ENCODE measurements at places on chromosomes 13 and 19.

DNA sequence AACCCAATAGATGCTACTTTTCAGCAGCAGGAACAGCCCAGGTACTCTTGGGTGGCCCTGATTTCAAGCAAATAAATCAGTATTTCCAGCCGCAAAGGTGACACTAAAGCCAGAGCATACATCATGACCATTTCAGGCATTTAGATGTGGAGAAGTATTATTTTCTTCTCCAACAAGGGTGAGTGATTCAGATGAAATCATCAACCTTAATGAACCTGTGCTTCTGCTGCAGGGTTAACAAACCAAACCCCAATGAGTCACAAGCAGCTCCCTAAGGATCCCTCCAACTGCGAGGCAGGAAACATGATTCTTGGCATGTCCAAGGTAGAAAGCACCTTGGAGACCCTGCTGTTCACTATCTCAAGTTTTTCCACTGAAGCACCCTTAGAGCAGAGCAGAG is 32.7 kb downstream of the MBNL2 start:
- no peak for DNase-seq

DNA sequence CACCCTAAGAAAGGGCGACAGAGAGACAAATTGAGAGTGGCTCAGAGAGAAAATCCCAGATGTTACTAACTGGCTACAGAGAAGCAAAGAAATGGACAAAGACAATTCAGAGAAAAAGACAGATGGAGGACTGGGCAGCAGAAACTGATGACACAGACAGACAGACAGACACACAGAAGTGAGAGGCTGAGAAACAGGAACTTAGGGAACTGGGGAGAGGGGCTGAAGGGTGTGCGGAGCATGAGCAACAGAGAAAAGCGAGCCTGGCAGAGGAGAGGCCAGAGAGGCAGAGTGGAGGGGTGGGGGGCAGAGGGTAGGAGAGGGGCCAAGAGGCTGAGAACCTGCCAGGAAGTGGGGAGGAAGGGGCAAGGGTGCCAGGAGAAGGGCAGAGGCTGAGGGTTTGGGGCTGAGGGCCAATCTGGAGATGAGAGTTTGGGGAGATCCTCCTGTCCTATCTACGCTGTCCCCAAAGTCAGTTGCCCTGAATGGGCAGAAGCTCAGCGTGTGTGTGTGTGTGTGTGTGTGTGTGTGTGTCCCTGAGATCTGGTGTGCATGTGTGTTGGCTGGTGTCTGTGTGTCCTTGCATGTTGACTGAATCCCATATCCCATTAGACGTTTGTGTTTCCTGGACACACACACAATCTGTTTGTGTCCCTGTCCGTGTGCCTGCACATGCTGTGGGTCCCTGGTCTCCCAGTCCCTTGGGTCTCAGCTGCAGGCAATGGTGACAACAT is 5.6 kb upstream of the ERFL start:
- DNase-seq, result no peak

GRCh38 chr19:54173359-54173699 is 369 bp upstream of the TMC4 start:
- no peak for DNase-seq

DNA sequence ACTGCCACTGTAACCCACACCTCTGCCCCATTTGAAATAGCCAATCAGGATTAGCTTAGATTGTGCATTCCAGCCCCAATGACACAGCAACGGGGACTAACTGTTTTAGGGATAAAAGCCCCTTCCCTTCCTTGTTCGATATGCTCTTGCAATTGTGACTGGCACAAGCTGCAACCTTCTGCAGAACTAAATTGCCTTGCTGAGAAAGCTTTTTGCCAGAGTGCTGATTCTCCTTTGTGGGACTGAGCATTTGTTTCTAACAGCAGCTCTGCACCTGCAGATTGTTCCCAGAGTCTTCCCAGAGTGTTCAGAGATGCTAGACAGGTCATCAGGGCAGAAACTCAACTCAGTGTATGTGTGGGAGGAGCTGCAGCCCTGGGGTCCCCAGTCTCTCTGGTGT is 115.8 kb downstream of the ZNF675 start:
- no peak for DNase-seq

DNA sequence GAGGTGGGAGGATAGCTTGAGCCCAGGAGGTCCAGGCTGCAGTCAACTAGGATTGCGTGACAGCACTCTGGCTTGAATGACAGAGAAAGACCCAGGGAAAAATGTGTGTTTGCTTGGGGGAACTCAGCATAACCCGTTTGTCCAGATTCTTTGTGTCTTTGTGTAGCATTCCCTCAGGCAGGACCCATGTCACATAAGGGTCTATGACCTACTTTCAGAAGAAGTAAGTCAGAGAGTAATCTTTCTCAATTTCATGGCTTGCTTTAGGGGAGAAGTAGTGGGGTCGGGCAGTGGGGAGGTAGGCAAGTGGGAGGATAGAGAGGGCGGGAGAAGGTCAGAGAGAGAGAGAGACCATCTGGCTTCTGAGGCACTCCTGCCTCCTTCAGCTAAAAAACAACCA is 11.9 kb upstream of the PSPC1 start:
- no peak for DNase-seq

DNA sequence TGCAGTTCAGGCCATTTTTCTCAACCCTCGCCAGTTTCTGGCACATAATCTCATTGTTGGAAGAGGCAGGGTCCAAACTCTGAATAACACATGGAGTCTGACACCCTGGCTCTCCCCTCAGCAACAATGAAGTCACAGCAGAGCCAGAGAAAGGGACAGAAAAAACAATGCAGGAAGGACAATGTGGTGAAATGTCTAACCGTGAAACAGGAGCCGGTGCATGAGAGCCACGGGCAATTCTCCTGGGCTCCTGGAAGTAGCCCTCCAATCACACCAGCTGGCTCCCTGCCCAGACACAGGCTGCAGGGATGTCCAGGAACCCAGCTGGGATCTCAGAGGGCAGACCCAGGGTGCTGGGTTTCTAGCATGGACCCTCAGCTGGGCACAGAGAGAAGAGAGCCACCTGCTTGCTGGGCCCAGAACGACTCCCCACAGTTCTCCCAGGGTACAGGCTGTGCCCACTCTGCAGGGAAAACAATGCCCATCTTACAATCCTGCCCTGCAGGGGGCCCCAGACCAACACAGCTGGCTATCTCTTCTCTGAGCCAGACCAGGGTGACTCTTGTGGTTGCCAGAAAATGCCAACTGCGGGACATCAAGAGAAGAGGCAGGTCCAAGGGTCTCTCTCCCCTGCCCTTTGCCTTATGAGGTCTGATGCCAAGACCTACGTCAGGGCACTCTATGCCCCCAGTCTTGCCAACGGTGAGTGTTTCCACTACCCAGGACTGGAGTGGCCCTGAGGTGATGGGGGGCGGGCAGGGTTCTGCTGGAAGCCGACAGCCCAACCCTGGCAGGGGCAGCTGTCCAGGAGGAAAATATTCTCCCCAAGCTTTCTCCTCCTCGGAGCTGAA is 64.5 kb downstream of the CEBPG start:
- DNase-seq, result no peak

GRCh38 chr13:28459911-28460310 is 35.0 kb downstream of the FLT1 start:
- DNase-seq, result no peak

DNA sequence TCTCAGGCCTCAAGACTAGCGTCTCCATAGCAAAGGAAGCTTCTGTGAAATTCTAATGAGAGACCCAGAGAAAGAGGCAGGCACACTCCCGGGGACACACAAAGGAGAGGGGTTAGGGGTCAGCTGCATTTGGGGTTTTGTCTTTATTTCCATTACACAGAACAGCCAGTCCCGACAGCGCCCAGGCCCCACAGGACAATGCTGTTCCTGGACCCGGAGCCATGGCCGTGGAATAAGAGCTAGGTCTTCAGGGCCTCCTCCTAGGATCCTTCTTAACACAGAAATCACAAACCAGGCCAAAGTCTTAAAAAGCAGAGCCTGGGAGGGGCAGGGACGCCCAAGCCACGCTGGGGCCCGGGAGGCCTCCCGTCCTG is 22.8 kb downstream of the KCTD15 start:
- no peak for DNase-seq

- no peak for DNase-seq
Observed at GRCh38 chr19:31416548-31416947, 67.3 kb upstream of the TSHZ3 start.

DNA sequence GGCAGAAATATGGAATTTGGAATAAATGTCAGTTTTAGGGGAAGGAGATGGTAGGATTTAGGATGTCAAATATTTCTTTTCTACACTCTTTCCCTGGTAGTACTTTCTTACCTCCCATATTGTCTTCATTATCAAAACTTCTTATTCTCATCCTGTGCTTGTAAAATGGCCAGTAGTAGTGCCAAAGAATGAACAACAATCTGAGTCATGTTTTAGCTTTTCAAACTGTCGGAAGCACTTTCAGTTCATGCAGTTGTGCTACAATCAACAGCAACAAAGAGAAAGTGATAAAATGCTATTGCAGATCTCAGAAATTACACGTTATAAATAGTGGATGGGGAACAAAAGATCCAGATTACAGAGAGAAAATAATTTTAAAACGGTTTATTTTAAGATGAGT is 193.7 kb upstream of the RXFP2 start:
- DNase-seq, result no peak
